CMK (cell line): ENCODE measurements at places on chromosomes 1 and 21.

DNA sequence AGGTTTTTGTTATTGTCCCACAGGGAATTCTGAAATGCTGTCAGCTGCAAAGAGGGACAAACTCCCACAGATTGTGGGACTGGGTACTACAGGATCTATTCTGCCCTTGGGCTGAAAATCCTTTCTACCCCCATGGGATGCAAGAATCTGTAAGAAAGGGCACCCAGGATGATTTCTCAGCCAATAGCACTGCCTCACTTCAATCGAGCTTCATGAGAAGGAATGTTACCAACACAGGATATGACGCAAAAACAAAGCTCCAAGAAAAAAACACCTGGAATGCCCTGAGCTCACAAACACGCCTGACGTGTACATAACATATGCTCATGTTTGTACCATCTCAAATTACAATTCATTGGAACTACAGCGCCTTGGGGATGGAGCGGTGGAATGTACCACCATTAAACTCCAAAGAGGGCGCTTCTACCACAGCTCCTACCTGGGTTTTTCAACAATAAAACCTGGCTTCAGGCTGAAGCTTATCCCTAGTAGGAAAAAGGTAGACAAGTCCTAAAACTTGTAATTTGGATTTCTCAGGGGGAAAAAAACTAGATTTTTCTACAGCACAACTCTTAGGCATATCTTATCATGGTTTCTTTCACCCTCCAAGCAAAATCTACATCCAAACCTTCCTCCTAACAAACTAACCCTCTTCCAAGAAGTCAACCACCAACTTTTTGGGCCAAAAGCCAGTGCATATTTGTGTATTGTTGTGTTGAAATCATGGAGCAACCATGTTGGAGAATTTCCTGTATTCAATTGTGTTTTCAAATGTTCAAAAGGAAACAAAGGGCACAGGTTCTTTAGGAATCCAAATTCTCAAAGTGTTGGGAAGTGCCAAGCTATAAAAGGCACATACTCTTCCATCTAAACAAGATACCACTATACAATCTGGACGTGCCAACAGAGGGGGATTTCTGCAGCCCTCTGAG lies 78.9 kb downstream of the TGFBR3 start:
- no peak for DNase-seq

- no peak for DNase-seq
Measured at GRCh38 chr1:58687516-58687915, 12.3 kb downstream of the MYSM1 start.

DNA sequence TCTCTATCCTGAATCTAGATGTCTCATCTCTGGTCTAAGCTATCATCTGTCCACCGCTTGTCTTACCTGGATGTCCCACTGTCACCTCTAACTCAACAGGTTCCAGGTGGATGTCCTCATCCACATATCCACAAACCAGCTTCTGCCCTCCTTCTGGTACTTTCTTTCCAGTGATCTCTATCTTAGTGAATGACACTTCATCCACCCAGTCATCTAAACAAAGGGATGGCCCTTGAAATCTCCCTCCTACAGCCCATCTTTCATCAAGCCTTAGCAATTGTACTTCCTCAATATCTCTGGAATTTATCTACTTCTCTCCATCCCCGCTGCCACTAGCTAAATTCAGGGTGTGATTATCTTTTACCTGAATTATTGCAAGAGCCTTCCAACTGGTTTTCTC lies 33.9 kb upstream of the SERBP1 start:
- DNase-seq, result no peak

- DNase-seq, result no peak
Measured at GRCh38 chr1:228091084-228091483, 8.6 kb downstream of the ARF1 start.

- DNase-seq, result no peak
Measured at GRCh38 chr1:5944154-5944842, 47.9 kb downstream of the NPHP4 start.

- DNase-seq, result no peak
Measured at GRCh38 chr21:42242611-42243010, 23.7 kb downstream of the ABCG1 start.

DNA sequence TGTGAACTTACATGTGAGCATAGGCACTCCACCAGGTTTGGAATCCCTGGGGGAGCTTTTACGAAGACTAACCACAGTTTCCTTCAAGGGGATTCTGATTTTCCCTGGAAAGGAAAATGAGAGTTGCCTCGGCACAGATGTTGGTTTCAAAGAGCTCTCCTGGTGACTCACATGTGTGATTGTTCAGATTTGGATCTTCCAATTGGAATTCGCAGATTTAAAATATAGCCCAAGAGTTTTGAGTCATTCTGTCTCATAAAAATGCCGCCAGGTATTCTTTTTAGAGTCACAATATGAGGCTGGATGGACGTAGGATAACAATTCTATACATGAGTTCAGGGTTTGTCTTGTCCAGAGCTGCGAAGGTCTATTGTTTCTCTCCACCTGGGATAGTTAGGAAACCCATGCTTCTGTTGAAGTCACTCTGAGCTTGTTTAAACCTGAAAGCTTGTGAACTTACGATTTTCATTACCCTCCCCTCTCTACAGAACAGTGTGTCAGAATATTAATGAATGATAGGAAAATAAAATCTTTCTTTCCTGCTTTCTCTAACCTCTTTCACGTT lies 64.9 kb downstream of the TGFB2 start:
- DNase-seq, result no peak

GRCh38 chr1:177571485-177572076 lies 398.3 kb downstream of the SEC16B start:
- DNase-seq, result no peak

DNA sequence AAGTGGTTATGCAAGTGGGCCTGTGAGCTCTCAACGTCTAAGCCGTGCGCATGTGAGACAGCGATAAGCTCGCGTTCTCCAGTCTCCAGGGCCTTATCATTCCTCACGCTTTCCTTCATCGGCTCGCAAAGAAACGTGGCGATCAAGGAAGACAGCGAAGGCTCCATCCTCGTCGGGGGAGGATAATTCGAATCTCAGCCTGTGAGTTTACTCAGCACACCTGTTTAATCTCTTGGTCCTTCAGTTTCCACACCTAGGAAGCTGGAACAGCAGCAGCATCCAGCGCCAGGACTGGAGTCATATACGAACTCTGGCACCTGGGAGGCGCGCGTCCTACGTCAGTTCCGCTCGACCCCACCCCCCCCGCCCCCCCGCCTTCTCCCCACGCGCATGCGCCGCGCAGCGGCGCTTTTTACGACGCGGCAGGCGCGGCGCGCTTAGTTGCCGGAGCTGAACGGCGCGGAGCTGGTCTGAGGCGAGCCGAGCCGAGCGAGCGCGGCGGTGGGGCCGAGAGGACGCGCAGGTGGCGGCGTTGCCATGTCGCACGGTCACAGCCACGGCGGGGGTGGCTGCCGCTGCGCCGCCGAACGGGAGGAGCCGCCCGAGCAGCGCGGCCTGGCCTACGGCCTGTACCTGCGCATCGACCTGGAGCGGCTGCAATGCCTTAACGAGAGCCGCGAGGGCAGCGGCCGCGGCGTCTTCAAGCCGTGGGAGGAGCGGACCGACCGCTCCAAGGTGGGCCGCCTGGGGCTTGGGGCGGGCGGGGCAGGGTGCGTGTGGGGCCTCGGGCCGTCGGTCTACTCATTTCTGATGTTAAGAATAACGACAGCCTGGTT lies at the start of gene PITHD1:
PITHD1 (plus strand) TSS at position 440 of the 836 bp plus-strand sequence; CDS start at position 538, 98 bp downstream.
- peak; percentile 83 for DNase-seq

GRCh38 chr1:18945401-18945849 lies 11.1 kb downstream of the IFFO2 start:
- DNase-seq, result no peak

DNA sequence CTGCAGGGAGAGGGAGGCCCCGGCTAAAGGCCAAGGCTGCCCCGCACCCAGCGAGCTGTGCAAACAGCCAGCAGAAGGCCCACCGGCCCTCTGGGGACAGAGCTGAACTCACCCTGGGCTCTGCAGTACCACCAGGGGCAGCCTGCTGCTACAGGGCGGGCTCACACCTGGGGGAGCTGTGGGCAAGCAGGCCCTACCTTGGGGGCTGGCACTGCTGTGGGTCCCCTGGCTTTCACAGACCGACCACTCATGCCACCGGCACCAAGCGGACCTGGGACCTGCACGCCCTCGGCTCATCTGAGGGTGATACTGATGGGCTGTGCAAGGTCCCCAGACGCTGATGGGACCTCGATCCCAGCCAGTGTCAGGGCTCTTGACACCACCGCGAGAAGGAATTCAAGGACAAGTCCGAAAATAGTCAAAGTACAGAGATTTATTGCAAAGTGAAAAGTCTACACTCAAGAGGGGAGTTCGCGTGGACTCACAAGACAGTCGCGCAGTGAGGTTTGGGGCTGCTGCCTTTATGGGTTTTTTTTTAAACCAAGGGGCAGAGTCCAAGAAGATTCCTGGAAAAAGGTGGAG lies 61.0 kb upstream of the ADARB1 start:
- DNase-seq, result no peak

- DNase-seq, result no peak
Measured at GRCh38 chr1:186689907-186690306, 9.7 kb upstream of the PTGS2 start.

GRCh38 chr1:155017041-155017945 lies 14.7 kb downstream of the ZBTB7B start:
- DNase-seq, result no peak

DNA sequence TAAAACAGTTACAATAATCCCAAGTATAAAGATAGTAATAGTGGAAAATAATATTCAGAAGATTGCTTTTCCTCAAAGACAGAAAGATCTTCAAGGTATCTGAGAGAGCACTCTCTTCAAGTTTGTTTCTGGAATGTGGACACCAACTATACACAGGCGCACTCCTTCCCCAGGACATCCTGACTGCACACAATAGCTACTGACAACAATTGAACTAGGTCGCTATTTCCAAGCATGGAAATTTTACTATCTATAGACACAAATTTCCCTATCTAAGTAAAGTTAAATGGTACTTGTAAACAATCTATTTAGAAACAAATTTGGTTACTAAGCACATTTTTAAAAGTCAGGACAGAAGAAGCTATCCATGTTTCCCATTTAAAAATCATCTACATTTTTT lies 19.1 kb downstream of the ARHGAP29 start:
- DNase-seq, result no peak

DNA sequence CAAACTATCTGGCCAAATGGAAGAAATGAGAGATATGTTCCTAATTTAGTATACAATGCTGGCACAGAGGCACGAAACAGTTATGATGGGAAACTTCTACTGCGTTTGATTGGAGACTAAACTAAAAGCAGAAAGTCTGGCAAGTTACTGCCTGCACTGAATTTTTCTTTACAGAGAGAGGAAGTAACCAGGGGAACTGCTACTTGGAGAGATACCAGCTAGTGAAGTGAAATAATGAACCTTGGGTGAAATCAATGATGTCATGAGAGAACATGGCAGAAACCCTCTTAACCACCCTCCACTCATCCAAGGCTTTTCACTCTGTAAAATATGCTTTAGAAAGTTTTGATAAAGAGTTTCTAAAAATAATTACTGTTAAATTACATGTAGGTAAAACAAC lies 29.3 kb downstream of the NIBAN1 start:
- no peak for DNase-seq

DNA sequence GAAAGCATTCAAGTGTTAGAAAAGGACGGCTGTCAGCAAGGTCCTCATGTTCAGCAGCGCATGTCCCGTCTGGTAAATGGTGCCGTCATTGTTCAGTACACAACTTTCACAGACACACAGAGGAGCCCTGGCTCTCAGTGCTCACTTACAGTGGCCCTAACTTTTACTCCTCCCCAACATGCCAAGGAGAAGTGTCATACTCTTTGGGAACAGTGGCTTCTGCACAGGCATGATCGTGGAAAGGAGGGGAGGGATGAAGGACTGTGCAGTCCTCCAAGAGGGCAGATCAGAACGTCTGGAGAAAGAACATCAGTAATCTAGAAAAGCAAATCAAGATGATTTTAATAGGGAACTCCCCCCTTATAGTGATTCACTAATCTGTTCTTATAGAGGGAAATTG lies 3.8 kb upstream of the GRHL3 start:
- DNase-seq, result no peak

- DNase-seq, result no peak
Measured at GRCh38 chr1:119327094-119327449, 41.5 kb upstream of the HAO2 start.

DNA sequence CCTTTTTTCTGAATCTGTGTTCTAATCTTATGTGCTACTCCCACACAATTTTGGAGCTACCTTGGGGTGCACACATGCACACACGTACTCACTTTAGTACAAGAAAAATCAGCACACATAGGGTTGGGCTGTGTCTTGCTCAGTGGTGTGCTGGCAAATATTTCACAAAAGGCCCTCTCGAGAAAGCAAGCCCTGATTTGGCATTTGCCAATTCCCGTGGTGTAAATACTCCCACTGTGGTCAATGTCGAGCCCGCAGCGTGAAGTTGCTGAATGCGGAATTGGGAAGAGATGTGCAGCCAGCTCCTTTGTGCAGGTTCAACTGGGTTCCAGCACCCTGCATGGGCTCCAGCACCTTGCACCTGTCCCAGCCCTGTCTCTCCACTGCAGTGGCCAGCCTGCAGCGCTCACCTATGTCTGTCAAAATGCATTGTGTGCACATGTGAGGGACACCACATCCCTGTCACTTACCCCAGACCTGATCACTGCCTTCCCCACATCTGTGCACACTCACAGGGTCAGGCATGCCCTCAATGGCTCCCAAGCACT lies 78.4 kb upstream of the WNT4 start:
- no peak for DNase-seq

GRCh38 chr1:203479646-203480045 lies 4.0 kb downstream of the PRELP start:
- DNase-seq, result no peak

DNA sequence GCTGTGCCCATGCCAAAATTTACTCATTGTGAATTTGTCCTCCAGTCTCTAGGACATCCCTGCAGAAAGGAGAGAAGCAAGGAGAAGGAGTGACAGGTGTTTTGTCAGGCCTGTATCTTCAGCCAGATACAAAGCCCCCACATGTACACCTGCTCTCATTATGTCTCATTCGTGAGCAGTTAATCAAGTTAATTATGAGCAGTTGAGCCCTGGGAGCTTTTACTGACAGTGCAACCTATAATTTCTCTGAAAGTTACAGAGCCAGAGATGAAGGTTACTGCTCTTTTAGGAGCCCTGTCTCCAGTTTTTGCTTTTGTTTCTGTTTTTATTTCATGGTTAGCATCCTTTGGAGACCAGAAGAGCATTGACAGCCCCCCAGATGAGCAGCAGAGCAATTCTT lies 5.0 kb upstream of the ILDR2 start:
- no peak for DNase-seq

- DNase-seq, result no peak
Measured at GRCh38 chr1:193926956-193927355, 740.5 kb upstream of the B3GALT2 start.

- DNase-seq, result no peak
Measured at GRCh38 chr1:73824065-73824464, 373.9 kb downstream of the LRRIQ3 start.

- DNase-seq, result no peak
Measured at GRCh38 chr1:205922806-205923205, 20.4 kb downstream of the SLC26A9 start.

GRCh38 chr1:169892176-169892926 lies 1.3 kb downstream of the SCYL3 start:
- DNase-seq, result no peak

- DNase-seq, result no peak
Measured at GRCh38 chr21:38756746-38757145, 49.0 kb upstream of the ETS2 start.
